ENCODE measurements at places on chromosomes 1 and 21. TPM values are rescaled to one million over a fixed set of nuclear protein-coding genes. Genes with fewer than 3 reads are reported as not detected.
A peak's percentile ranks its signal among the peaks of the same experiment; 100 is the strongest.

Gene CR1
- 0.31 TPM for total RNA-seq

Gene MANEAL
- total RNA-seq, result 30.7 TPM

Gene SFN
- not detected for total RNA-seq

Gene PROK1
- not detected for total RNA-seq

Gene LRRIQ3
- total RNA-seq, result 1.9 TPM

DNA sequence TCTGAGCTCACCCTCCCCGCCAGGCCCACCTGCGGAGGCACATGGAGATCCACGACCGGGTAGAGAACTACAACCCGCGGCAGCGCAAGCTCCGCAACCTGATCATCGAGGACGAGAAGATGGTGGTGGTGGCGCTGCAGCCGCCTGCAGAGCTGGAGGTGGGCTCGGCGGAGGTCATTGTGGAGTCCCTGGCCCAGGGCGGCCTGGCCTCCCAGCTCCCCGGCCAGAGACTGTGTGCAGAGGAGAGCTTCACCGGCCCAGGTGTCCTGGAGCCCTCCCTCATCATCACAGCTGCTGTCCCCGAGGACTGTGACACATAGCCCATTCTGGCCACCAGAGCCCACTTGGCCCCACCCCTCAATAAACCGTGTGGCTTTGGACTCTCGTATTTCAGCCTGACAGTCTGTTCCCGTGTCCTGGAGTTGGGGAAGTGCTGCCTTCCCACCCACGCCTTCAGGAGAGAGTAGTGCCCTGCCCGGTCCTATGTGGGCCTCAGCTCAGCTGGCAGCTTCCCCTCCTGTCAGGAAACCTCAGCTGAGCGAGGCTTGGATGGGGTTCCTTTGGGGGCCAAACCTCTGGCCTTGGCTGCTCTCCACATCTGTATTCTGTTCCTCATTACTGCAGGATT is 9.2 kb downstream of the ZBTB48 start:
- DNase-seq, result no peak

DNA sequence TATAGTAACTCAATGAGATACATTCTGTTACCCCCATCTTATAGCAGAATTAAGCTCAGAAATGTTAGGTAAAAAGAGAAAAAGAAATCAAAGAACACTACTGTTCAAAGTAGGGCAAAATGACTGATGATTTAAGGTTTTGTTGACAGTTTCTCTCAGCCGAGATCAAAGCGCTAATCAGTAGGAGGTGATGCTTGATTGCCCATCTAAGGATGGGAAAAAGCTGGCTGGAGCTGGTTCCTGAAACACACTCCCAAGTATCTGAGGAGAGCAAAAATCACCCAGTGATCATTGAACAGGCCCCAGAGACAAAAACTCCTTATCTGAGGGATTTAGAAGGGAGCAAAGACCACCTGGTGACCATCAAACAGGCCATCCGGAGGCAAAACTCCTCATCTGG is 64.5 kb upstream of the CSF1 start:
- DNase-seq, result no peak

DNA sequence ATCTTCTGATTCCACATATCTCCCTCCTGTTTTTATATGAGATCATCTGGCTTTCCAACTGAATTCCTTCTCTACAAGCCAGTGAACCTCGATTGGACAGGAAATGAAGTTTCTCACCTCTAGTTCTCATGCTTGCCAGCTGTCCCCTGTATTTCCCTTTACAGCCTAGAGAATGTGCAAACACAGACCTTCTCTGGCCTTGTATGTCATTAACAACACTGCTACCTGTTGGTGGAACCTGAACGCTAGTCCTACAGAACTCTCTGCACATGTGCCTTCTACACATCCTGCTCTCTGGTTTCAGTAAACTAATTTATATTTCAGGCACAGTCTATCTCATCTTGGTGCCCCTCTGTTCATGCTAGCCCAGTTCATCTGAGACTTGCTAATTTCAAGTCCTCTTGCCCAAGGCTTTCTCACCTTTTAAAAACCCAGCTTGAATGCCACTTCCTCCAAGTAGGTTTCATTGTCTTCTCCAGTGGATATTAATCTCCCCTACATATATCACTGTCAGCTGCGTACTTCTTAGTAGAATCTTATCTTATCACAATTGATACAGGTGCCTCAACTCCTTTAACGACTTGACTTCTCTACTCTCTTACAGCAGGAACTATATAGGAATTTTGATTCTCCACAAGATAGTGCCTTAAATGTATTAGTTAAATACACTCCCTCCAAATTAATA is 549.9 kb downstream of the PLPP3 start:
- DNase-seq, result no peak

DNA sequence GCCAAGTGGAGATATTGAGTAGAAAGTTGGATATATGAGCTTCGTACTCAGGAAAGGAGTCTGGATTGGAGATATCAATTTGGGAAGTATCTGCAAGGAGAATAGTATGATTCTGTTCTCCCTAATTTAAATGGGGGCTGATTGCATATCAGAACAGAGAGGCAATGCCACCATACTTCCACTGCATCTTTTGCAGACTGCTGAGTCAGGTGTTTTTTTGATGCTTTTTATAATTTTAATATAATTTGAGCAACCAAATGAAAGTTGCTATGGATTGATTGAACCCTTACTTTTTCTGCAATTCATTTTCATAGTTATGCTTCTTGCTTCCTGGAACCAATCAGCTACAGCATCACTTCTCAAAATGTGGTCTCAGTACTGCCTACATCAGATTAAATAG is 590.3 kb downstream of the USP25 start:
- DNase-seq, result no peak

DNA sequence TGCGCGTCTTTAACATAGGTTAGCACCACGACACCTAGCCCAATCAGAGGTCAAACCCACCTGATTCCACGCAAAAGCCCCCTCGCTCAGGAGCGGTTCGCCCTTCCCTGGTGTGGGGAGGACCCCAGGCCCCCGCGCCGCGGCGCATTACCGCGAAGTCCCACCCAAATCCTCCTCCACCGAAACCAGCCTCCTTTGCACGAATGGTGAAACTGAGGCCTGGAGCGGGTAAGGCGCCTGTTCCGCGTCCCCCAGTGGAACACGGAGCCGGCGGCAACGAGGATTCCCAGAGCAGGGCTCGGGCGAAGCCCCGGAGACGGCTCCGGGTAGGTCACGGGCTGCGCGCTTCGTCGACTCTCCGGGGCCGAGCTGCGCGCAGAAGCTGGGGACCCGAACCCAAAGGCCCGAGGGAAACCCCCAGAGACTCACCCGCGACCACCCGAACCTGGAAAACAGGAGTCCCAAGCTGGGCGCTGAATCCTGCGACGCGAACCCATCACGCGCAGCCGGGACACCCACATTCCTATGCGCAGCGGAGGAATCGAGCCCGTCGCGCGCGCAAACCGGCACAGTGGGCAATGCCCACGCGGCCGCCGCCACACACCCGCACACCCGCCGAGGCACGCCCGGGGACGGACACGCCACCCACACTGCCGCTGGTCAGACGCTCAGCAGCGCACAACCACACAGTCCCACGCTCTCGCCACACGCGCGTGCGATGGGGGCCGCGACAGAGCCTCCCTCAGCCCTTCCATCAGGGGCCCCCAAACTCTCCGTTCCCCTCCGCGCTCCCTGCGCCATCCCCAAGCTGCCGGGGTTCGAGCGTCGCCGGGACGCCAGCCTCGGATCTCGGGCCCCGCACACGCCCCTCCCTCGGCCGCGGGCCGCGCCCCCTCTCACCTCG is 507 bp downstream of the GLIS1 start:
- DNase-seq, result peak; percentile 47

DNA sequence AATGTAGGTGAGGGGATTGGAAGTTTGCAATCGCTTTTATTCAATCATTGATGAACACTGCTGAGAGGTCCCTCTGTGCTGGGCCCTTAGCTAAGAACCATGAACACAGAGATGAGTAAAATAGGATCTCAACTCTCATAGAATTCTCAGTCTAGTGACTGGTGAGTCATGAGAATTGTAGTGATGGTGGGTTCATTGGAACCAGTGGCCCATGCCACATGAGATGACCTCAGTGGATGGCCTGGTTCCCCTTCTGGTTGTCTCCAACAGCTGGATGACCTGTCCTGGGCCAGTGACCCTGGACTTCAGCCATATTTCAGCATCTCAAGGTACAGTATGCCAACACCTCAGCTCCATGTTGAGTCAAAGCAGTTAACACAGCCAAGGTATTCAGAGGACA is 21.3 kb upstream of the S100A10 start:
- no peak for DNase-seq

GRCh38 chr1:226526801-226527595 is 21.6 kb upstream of the STUM start:
- DNase-seq, result no peak

DNA sequence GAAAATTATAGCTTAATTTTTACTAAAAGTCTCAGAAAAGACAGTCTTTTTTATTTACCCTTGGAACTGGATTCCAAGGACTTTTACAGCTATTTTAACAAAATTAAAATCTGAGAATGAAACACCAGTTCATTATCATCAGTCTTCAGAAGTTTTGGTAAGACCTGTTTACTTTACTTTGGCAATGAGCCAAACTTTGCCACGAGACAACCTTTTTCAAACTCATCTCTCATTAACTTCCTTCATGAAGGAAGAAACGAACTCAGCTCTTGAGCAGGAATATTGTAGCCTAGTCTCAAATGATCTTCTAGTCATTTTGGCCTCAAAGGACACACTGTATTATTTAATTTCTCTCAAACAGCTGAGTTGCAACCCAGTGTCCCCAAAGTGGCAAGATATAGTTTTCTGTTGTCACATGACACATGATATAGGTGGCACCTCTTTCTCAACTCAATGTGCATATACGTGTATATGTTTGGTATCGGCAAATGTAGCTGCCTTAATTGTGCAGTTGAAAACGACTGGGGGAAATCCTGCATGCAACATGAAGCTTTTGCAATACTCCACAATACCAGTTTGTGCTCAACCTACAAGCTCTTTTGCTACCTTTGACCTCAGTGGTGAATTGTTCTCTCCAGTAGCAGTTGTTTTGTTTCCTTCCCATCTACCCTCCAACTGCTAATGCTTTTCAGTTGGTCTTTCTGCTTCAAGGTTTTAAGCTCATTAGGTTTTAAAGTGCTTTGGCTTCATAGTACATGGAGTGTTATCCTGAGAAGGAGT is 8.4 kb upstream of the GNG4 start:
- no peak for DNase-seq

DNA sequence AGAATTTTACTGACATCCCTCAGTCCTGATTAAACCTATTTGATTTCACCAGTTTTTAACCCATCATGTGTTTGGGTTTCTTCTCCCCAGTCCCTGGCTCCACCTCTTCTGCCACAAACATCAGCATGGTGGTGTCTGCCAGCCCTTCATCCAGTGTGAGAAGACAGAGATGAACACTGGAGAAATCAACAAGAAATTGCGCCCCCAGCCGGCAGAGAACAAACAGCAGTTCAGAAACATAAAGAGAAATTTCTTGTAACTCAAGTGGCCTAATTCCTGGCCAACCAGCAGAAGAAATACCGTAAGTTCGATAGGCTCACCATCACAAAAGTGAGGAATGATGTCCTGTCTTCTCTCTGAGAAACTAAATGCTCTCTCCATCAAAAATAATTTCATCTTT is 18.3 kb downstream of the S100A11 start:
- no peak for DNase-seq

Measured in occipital lobe (tissue), 3 donors.